ENCODE measurements at places on chromosomes 1 and 21. TPM values are rescaled to one million over a fixed set of nuclear protein-coding genes. Genes with fewer than 3 reads are reported as not detected.

The EPS8L3 gene
- total RNA-seq, result not detected

The SERINC2 gene
- 5.2 TPM for total RNA-seq

The ERVH48-1 gene
- total RNA-seq, result not detected

The CASZ1 gene
- total RNA-seq, result under 0.01 TPM

The GBP4 gene
- 2.6 TPM for total RNA-seq

The CYP4Z1 gene
- total RNA-seq, result not detected

The LRRC38 gene
- total RNA-seq, result 0.28 TPM

The MKNK1 gene
- 15.1 TPM for total RNA-seq

The PIGC gene
- total RNA-seq, result 14.2 TPM

The TBX15 gene
- total RNA-seq, result 0.18 TPM

The TRAF3IP3 gene
- total RNA-seq, result 0.28 TPM

The TTLL10 gene
- total RNA-seq, result not detected

The TGFBR3 gene
- 77.4 TPM for total RNA-seq

The TNNI3K gene
- 1.1 TPM for total RNA-seq

The PTGS2 gene
- total RNA-seq, result 53.3 TPM

The CFAP141 gene
- not detected for total RNA-seq

The CYP4X1 gene
- total RNA-seq, result not detected

The LRRC7 gene
- total RNA-seq, result under 0.01 TPM

The CAMK1G gene
- total RNA-seq, result 0.83 TPM
